Gastrocnemius medialis (tissue), 4 donors: ENCODE measurements at places on chromosomes 1 and 21.

GRCh38 chr1:33710967-33711366 is 152.9 kb upstream of the HMGB4 start:
- no peak overlapping the region for H3K4me3 ChIP-seq
- H3K27me3 ChIP-seq: no peaks in the 10 kb centered on the region
- no peak for DNase-seq
- H3K4me1 ChIP-seq: no peaks in the 10 kb centered on the region

DNA sequence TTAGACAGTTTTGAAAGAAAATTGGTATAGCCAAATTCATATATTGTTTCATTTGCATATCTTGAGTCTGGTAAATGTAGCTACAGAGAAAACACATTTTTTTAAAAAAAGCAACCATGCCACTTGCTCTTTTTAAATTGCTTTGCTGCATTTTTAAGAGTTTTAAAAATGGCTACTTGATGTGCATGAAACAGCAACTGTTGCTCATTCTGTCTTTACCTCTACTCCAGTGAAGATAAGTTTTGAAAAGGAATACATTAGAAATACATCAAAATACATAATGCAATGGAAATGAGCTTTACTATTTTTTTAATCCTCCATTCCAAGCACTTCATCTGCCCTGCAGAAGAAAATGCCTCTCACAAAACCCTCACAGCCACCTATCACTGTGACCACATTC is 95.5 kb downstream of the IFI44 start:
- H3K4me1 ChIP-seq: no peaks in the 10 kb centered on the region
- no peaks in the 10 kb centered on the region for H3K36me3 ChIP-seq
- DNase-seq: no peak
- no peak overlapping the region for H3K4me3 ChIP-seq

GRCh38 chr1:42833981-42834380 is 12.4 kb upstream of the ZNF691 start:
- no peaks in the 10 kb centered on the region for H3K27me3 ChIP-seq
- DNase-seq: no peak
- H3K27ac ChIP-seq: no peak overlapping the region
- H3K4me1 ChIP-seq: no peaks in the 10 kb centered on the region
- H3K4me3 ChIP-seq: no peak overlapping the region

GRCh38 chr1:26961826-26962225 is 1.6 kb upstream of the KDF1 start:
- no peak overlapping the region for H3K27ac ChIP-seq
- peaks cover 45% of the 10 kb centered on the region for H3K27me3 ChIP-seq
- no peak for DNase-seq
- peaks cover 3% of the 10 kb centered on the region for H3K4me1 ChIP-seq
- no peaks in the 10 kb centered on the region for H3K36me3 ChIP-seq

DNA sequence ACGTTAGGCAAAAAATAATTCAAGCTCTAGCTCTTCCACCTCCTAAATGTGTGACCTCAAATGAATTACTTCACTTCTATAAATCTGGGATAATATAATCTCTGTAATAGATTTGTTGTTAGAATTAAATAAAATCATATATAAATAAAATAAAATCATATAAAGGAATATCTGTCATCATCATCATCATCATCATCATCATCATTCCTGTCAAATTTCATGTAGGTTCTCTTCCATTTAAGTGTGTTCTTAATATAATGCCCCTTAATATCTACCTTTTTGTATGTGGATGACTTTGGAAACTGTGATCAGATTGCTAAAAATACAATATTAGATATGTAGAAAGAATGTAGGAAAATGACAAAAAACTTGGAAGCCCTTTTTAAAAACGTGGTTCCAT is 621.0 kb downstream of the ADGRL2 start:
- H3K27ac ChIP-seq: no peak overlapping the region
- H3K27me3 ChIP-seq: no peaks in the 10 kb centered on the region
- H3K4me1 ChIP-seq: no peaks in the 10 kb centered on the region

- no peak overlapping the region for H3K4me3 ChIP-seq
- no peak for DNase-seq
- H3K27me3 ChIP-seq: no peaks in the 10 kb centered on the region
- no peak overlapping the region for H3K27ac ChIP-seq
- H3K36me3 ChIP-seq: no peaks in the 10 kb centered on the region
Measured at GRCh38 chr1:94677714-94678113, 136.2 kb upstream of the F3 start.

GRCh38 chr1:161722406-161722805 is 1.1 kb downstream of the FCRLB start:
- peaks cover 14% of the 10 kb centered on the region for H3K4me1 ChIP-seq
- DNase-seq: no peak
- peaks cover 16% of the 10 kb centered on the region for H3K27me3 ChIP-seq

DNA sequence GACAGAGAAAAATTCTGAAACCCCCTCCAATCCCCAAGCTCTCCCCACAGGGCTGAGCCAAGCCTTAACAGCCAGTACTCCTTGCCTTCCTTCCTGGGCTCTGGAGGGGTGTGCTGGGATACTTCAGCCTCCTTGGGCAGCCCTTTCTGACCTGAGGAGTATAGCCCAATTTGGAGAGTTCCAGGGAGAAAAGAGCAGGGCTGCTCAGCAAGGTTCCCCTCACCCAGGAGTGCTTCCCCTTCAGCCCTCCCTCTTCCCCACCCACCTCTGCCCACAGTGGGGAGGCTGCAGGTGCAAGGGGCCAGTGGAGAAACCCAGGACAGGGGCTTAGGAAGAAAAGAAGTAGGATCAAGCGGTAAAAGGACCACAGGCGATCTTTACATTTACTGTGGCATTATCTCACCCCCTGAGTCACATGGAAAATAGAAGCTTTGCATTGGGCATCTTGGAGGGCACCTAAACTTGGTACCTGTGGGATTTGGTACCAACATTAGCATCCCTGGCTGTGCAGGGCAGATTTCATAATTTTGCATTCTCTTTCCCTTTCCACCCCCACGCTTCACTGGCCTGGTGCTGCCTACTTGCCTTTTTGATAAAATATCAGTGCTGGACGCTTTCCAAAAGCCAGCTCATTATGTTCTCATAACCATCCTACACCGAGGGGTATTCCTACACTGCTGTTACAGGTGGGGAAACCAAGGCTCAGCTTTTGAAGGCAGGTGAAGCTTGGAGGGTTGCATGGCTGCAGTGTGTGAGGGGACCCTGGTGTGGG is 2.8 kb upstream of the ADORA1 start:
- no peaks in the 10 kb centered on the region for H3K27me3 ChIP-seq
- DNase-seq: no peak
- H3K27ac ChIP-seq: no peak overlapping the region
- no peak overlapping the region for H3K4me3 ChIP-seq
- peaks cover 32% of the 10 kb centered on the region for H3K4me1 ChIP-seq
- no peaks in the 10 kb centered on the region for H3K36me3 ChIP-seq

GRCh38 chr1:153945131-153945794 is 1.3 kb downstream of the DENND4B start:
- H3K36me3 ChIP-seq: no peaks in the 10 kb centered on the region
- DNase-seq: peak; percentile 90
- peaks cover 15% of the 10 kb centered on the region for H3K4me1 ChIP-seq
- H3K27me3 ChIP-seq: no peaks in the 10 kb centered on the region
- H3K4me3 ChIP-seq: peak overlapping the region; percentile 81

DNA sequence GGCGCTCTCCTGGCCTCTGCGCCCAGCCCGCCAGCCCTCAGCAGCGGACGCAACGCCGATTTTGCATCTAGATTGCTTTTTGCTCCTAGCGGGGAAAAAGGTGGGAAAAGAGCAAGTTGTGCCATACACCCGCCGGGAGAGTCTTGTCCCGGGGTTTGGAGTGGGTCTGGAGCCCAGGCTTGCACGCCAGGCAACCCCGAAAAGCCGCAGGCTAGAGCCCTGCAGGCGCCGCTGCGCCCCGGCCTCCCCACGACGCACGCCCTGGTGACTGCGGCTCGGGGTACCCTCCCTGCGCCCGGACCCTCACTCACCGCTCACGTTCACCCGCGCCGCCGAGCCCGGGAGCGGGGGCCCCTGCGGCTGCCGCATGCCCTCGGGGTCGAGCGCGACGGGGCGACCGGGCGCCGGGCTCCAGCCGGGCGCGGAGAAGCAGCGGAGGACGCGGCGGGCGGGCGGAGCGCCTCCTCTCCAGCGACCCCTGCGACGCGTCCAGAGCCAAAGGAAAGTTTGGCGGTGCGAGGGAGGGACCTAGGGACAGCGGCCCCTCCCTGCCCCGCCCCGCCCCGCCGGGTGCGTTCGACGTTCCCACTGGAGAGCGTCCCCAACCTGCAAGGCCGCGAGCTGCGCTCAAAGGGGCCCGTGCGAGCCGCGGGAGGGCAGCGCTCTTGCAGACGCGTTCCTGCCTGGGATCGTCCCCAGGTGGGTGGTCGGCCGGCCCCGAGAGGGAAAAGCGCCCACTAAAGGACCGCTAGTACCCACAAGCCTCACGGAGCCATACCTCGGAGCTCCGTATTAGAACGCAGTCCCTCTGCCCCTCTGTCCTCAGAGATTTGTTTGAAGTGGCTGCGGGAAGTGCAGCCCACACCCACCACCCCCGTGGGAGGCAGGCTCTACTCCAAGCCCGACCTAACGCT is at the start of gene LPAR3:
Gene LPAR3, minus strand, starts transcription at position 502 of the 914 bp plus-strand sequence. CDS start 27,086 bp downstream, outside the sequence.
- H3K4me1 ChIP-seq: no peaks in the 10 kb centered on the region
- peaks cover 24% of the 10 kb centered on the region for H3K27me3 ChIP-seq
- H3K27ac ChIP-seq: no peak within 1 kb of the TSS

- H3K4me3 ChIP-seq: no peak overlapping the region
- H3K36me3 ChIP-seq: no peaks in the 10 kb centered on the region
- no peaks in the 10 kb centered on the region for H3K27me3 ChIP-seq
Measured at GRCh38 chr1:155636397-155637153, 26.6 kb downstream of the MSTO1 start.

- no peaks in the 10 kb centered on the region for H3K36me3 ChIP-seq
- H3K27ac ChIP-seq: no peak overlapping the region
- H3K4me3 ChIP-seq: no peak overlapping the region
Measured at GRCh38 chr1:213452501-213452900, 401.5 kb downstream of the RPS6KC1 start.

DNA sequence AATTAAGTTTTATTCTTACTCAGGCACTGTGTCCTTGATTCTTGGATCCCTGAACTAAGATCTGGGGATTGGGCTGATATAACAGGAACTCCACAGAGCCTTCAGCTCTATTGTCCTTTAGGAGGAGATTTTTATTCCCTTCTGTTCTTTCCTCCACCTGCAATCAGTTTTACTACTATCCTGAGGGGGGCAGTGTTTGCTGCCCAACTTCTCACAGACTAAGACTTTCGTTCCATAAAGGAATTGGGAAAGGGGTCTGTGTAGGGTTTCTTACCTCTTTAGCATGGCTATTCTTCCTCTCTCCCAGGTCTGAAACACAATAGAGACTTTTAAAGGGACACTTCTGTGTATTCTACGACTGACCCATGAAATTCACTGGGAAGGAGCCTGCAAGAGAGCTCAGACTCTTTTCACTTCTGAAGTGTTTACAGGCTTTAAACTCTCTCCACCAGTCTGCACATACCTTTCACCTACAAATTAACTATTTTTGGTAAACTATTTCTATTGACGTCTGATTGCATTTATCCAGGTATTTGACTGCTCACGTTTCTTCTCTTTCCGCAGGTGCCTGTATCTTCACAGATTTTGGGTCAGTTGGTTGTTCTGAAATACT is 103.3 kb upstream of the DEPDC1 start:
- H3K27me3 ChIP-seq: no peaks in the 10 kb centered on the region
- H3K36me3 ChIP-seq: no peaks in the 10 kb centered on the region
- H3K27ac ChIP-seq: no peak overlapping the region
- no peak overlapping the region for H3K4me3 ChIP-seq
